ENCODE measurements at places on chromosomes 5 and 9.

DNA sequence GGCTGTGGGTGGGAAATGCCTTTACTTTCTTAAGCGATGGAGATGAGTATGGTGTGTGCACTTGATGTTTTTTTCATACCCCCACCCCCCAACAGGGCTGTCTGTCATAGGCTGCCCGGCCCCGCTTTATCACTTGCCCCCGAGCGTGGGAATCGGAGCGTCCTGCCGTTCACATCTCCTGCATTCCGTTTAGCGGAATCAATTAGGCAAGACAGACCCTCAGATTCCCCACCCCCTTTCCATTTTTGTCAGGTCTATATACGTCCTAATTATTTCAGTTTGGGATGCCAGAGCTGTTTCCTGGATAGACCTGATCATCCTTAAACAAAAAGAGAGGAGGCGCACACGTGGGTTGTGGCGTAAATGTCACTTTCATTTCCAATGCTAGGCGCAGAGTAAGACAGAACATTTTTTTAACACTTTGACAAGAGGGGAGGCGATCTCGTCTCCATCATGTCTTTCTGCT is 217.2 kb downstream of the MEF2C start:
- DNase-seq = no peak

- no peak for DNase-seq
Measured at GRCh38 chr5:151138114-151138513, 19.5 kb downstream of the ANXA6 start.

GRCh38 chr5:179241175-179241574 is 104.1 kb downstream of the ADAMTS2 start:
- DNase-seq = no peak

DNA sequence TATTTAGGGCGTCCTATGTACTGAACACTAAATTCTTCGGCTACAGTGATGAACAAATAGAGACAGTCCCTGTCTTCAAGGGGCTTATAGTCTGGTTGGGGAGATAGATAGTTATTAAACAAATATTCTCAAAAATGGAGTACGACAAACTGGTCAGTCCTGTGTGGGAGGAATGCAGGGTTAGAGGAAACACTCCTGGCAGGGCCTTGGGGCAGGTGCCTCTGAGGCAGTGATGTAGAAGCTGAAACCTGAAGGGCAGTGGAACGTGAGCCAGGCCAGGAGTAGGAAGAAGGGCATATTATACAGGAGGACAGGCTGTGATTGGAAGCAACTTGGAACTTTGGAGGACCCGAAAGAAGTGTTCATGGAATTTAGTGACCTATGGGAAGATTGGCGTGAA is 133.4 kb downstream of the AOPEP start:
- DNase-seq = no peak

DNA sequence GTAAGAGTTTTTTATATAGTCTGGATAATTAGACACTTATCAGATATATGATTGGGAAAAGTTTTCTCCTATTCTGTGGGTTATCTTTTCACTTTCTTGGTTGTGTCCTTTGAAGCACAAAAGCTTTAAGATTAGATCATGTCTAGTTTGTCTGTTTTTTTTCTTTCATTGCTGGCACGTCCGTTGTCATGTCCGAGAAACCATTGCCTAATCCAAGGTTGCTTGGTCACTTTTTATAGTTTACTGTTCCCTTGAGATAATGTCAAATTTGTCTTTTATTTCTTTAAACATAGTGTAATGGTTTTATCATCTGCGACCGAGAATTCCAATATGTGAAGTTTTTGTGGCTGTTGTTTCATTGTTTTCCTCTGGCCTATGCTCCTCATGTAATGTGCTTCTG is 28.8 kb downstream of the GARNL3 start:
- no peak for DNase-seq

- DNase-seq = peak; percentile 7
Measured at GRCh38 chr5:60809891-60810425, 34.1 kb downstream of the ELOVL7 start.

DNA sequence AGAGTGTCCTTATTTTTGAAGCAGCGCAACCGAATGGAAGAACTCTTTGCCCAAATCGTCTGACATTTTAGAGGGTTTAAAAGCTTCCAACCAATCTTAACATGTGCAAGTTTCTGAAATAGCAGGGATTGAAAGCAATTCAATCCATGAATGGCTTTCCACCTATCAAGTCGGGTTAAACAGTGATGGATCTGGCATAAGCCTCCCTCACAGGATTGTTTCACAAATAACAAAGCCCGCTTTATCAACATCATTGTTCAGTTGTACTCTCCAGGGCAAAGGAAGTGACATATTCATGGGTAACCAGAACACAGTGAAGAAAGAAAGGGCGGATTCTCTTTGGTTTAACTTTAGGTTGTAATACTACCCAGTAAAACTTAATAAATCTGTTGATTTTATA is 497.3 kb downstream of the MTRR start:
- DNase-seq = no peak

DNA sequence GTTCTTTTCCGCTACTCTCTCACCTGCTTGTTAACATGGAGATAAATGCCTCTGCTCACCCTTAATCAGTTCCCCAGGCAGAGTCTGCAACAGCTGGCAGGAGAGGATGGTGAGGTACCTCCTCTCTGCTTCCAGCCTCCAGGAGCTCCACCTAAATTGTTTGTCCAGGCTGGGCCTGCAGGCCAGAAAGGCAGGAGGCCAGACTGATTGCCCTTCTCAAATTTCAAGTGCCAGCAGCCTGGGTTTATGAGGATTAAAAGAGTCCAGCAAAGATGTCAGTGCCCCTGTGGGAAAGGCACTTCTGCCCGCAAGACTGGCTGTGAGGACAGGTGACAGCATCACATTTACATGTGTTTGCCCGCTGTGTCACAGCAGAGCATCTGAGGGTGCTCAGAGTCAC is 19.8 kb downstream of the CORO2A start:
- DNase-seq = no peak

DNA sequence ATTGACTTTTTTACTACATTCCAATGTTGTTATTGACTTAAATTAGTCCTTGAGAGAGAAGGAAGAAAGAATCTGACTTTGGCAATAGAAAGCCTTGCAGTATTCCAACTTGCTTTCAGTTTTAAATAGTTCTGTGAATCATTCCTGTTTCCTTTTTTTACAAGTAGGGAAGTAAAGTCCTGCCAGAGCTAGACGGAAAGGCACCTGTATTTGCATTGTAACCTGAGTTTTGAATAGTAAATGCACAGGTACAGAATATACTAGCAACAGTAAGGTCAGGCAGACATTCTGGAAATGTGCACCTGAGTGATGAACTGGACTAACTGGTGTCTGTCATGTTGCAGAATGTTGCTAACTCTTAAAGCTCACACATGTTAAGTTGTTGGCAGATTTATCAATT is 100.9 kb downstream of the PRKACG start:
- no peak for DNase-seq

DNA sequence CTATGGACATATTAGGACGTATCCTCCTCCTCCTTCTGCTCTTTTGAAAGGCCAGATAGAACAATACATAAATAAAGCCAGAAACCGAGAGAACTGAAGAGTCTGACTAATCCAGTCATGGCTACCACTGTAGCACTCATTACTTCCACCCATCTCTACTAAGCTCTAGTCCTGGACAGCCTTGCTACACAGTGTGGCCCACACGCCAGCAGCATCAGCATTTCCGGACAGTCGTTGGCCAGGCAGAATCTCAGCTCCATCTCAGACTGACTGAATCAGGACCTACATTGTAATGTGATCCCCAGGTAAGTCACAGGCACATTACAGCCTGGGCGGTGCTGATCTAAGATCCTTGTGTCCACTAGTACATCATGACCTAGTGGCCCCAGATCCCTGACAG is 182.9 kb downstream of the DRD1 start:
- no peak for DNase-seq

DNA sequence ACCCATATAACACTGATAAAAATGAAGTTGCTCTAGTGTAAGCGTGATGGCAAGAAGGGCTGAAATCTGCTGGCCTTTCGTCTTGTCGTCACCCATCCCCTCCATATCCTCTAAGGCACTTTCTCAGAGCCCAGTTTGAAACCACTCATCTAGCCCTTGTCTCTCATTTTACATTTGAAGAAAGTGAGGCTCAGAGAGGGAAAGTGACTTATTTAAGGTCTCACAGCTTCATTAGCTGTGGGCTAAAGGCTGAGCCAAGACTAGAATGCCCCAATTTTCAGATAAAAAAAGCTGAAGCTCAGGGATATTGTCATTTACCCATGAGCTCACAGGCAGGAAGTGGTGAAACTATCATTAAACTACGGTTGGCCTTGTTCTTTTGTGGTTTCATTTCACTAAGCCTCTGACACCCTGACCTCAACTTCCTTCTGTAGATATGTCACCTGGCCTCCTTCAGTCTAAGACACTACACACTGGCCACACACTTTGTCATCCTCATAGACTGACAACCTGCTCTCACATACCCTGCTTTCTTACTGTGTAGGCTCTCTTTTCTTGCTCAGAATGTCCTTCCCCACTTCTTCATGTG is 176.7 kb upstream of the DMAC1 start:
- no peak for DNase-seq

DNA sequence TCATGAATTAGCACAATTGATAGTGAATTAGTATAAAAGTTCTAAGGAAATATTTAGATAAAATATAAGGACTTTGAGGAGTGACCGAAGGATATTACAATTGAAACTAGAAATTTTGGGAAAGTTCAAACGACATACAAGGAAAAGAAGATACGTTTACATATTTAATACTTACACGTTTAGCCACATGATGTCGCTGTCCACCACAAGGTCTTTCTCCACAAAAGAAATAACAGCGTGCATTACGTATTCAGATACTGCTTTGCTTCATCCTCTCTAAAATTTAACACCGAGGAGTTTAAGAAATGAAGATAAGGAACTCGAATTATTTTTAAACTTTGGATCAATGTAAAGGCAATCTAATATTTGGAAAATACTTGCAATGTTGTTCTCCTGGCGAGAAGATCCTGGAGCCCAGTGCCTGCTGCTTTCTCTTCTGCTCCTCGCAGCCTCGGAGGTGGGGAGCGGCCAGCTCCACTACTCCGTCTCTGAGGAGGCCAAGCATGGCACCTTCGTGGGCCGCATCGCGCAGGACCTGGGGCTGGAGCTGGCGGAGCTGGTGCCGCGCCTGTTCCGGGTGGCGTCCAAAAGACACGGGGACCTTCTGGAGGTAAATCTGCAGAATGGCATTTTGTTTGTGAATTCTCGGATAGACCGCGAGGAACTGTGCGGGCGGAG is at the start of gene PCDHA3:
TSS of gene PCDHA3 (plus strand) at position 242 of the 678 bp plus-strand sequence.
- DNase-seq = no peak

DNA sequence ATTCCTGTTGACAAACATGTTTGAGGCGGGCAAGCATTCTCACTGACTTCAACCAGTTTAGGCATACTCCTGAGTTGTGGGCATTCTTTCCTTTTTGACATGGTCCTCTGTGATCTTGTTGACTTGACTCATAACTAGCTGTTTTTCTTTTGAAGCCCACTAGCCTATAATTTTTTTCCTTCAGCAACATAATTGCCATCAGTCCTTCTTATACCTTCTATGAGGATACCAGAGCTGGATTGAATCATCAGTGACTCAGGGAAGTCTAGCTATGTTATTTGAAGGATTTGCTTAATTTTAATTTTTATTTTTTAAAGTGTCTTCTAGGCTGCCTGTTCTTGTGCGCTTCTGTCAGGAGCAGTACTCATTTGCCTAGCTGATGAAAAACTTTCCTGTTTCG is 259.5 kb downstream of the NR3C1 start:
- no peak for DNase-seq
